ENCODE measurements at places on chromosomes 1 and 21.
A peak's percentile ranks its signal among the peaks of the same experiment; 100 is the strongest.

DNA sequence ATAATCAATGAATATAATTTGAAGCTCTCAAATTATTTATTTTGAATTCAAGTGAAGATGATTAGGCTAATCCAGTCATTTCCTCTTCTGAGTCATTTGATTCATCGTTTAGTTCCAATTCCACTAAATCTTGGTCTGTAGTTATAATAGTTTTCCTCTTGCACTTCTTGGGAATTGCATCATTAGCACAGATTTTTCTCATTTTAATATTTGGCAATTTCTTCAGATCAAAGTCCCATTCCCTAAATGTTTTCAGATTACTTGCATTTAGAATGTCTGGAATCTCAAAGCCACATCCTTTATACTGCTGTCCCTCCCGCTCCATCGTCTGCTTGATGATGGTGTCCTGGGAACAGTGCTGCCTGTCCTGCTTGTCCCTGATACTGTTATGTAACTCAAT is 43.5 kb downstream of the MAST2 start:
- DNase-seq: no peak

DNA sequence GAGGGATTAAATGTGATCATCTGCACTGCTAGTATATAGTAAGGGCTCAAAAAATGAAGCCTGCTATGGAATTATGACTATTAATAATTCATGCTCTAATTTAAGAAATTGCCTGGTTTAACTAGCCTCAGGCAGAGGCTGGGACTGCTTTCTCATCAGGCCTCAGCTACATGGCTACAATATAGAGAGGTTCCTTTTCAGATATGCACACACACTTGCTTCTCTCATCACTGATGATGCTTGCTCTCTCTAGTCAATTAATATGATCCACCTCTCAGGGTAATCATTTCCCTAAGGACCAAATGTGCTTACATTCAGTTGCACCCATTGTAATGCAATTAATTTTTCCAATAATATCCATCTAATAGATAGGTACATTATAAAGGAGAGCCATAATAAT is 324.9 kb upstream of the ST6GALNAC5 start:
- no peak for DNase-seq

GRCh38 chr1:200749090-200749489 is 10.4 kb downstream of the CAMSAP2 start:
- no peak for DNase-seq

GRCh38 chr1:212207822-212208520 is 77.2 kb upstream of the PPP2R5A start:
- no peak for DNase-seq

DNA sequence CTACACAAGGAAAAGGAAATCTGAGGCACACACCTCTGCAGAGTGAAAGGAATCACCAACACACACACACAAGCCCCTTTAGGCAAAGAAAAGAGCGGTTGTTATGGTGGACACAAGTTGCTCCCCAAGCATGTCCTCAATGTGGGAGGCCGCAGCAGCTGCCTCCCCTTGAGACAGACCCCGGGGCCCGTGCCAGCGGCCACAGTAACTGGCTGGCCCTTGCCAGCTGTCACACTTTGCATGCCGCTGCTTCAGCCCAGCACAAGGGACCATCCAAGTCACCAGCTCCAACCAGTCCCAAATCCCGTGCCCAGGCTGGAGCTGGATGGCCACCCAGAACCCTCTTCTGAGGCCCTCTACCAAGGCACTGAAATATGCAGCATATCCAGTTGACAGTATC is 2.9 kb upstream of the OLIG1 start:
- DNase-seq: no peak

- no peak for DNase-seq
These were observed 36.2 kb downstream of the HSPG2 start for GRCh38 chr1:21900766-21901472.

DNA sequence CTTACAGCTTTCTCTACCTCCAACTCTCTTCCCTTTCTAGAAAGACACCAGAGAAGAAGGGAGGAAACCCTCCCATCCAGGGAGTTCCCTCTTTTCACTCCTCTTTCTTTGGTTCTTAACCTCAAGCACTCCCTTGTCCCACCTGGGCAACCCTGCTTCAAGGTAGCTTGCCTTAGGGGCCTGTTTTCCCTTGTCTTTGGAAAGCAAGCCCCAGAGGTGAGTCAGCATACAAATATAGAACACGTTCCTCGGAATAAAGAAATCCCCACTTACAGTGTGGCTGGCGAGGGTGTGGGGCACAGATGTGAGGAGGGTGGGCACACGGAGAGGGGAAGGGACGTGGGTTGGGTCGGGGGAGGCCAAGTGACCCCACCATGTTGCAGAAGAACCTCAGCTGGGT is 26.1 kb upstream of the KCNE2 start:
- DNase-seq: no peak

GRCh38 chr1:23634840-23635651 is 56.6 kb upstream of the RPL11 start:
- DNase-seq: peak; percentile 81

GRCh38 chr1:11175461-11175860 is 13.7 kb upstream of the ANGPTL7 start:
- DNase-seq: no peak

DNA sequence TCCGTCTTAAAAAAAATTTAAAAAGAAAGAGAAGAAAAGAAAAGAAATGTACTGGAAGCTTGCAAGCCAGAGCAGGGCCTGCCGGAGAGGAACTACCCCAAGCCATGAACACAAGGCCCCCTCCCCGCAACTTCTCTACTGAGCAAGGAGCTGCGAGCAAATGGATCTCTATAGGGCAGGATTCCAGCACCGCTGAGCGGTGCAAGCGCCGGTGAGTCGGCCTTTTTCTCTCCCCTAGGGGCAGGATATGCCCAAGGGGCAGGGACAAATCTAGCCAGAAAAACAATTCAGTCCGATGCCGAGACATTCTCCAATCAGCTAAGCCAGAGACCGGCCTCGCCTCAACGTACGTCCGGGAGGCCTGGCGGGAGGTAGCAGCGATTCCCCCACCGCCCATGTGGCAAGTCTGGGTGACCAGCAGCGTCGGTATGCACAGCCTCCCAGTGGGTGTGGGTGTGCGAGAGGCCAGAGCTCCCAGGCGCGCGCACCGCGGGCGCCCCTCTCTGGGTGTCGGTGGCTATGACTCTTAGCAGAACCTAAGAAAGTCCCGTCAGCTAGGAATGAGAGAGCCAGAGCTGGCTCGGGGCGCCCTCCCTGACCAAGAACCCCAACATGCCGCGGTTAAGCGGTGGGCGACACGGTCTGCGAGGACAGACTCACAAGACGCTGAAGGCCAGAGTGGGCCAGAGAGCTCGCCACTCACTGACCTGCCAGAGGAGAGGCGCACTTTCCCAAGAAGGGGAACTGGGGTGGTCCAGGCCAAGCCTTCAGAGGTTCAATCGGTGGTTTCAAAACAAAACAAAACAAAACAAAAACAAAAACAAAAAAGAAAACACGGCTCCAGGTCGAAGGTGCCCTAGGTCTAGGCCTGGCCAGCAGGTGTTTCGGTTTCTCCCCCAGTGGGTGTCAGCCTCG is 1.9 kb downstream of the CSMD2 start:
- no peak for DNase-seq

DNA sequence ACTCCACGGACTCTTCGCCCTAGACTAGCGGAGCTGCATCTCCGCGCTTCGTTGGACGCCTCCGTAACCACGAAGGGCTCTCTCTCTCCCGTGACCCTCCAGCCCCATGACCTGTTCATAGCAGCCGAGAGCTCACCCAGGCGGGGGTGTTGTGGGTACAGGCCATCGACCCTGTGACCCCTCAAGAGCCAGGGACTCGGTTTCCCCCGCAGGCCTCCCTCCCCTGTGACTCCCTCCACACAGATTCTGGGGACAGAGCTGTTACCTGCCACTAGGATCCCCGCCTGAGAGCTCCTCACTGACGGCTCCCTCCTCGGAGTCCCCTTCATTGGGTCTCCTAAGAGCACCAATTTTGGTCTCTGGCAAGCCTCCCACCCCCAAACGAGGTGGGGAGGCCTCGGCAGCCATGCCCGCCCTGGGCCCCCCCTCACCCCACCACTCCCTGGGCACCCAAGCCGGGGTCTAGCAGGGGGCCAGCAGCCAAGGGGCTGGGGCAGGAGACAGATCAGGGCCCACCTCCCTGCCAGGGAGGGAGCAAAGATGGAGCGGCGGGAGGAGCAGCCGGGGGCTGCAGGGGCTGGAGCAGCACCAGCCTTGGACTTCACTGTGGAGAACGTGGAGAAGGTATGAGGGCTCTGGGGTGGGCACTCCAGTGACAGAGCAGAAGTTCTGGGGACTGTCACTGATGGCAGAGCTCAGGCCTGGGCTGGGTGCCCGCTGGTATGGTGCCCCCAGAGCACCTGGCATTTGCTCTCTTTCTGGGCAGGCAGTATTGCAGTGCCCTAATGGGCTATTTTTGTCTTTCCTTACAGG is 517 bp downstream of the IPO13 start:
- DNase-seq: no peak

- no peak for DNase-seq
These were observed 1.8 kb downstream of the CGN start for GRCh38 chr1:151512801-151513625.

DNA sequence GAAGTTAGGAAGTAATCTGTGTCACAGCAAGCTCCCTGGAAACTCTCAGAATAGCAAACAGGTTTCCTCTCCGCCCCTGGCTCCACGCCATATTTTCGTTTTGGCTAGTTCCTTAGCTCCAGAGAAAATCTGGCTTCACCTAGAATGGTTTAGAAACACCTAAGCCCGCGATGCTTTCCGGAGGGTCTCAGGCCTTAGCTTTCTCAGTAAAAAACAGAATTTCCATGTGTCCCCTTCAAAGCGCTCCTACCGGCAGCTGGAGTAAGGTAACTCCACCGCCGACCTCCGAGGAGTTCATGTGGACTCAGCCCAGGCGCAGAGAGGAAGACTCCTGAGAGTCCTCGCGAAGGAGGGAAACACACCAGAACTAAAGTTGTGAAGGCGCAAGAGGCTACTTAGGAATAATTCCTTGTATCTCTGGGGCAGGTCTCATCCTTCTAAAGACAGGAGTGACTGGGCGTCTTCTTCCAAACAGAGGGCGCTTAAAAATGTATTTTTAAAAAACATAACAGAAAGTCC is 406 bp downstream of the KIAA0040 start:
- peak; percentile 33 for DNase-seq

DNA sequence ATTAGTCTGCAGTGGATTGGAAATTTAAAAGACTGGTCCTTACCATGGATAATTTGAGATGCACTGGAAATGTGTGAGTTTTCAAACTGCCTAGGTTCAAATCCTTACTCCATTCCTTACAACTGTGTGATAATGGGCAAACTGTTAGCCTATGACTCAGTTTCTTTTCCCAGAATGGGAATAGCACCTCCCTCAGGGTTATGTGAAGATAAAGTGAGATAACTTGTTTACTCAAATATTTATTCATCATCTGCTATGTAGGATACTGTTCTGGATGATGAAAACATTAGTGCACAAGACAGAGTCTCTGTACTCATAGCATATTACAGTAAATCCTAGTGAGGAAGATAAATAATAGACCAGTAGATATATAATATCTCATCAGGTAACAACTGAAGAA is 28.6 kb downstream of the LRIG2 start:
- DNase-seq: no peak

DNA sequence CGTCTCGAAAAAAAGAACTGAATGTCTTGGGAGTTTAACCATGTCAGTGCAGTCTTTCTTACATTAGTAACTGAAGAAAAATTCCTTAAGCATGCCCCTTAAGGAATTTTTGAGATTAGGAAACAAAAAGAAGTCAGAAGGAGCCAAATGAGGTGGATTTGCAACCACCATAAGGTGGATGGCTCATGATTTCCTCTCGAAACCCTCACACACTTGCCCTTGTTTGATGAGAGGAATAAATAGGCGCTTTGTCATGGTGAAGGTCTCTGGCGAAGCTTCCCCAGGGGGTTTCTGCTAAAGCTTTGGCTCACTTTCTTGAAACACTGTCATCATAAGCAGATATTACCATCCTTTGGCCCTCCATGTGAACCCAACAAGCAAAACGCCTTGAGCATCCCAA is 68.2 kb downstream of the POFUT2 start:
- no peak for DNase-seq

DNA sequence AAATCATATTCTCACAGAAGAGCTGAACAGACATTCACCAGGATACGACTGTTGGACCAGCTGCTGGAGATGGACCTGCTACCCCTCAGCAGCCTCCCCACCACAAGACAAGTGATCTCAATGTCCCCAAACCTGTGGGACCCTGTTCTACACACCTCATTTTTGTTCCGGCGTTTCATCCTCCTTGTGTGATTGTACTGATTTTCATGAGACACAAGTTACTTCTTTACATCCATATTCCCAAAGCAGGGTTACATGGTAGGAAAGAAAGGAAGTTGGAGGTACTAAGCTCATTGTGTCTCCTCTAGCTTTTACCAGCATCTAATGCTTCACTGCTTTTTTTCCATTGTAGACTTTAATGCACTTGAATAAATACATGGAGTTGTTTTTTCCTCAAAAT is 8.7 kb downstream of the ADAMTS1 start:
- no peak for DNase-seq

DNA sequence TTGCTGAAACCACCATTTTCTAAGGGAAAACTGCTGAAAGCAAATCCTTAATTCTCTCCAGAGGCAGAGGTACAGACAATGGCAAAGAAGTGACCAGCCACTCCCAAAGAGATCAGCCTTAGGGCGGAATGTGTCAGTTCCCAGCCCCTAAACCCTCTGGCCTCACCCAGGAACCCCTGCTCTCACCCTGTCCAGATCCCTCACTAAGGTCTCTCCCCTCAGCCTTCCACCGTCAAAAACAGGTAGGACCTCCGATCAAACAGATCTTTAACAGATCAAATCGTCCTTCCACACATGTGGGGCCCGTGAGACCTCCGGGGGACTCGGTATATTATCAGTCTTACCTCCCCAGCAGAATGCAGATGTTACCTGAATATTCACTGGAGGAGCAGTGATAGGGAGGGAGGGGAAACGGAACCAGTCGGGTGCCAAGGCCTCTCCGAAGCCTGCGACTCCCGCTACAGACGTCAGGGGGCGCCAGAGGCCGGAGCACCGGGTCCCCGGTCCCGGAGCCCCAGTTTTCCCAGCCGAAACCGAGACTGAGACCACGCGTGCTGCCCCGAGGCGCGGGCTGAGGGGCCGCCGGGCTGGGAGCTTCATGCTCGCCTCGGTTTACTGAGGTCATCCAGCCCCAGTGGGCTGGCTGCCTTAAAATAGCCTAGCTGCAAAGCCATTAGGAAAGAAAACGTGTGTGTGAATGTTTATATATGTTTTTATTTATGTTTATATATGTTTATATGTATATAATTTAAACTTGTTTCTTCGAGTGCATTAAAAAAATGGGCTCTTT is 23.6 kb downstream of the GPA33 start:
- DNase-seq: peak; percentile 70

DNA sequence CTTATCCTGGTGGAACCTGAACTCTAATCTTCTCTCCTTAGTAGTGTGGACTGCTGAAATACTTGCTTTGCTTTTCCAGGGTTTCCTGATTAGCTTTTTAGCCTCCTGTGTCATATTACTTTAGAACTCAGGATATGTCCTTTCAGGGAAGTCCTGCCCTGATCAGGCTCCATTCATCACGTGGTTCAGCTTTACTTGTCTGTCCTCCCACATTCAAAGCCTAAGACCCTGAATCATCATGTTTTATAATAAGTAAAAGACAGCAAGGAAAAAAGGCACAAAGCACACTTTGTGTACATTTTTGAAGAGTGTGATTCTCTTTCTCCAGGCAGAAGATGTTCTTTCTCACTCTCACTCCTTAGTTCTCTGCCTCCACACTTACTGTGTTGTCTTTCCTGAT is 70.6 kb downstream of the PATJ start:
- DNase-seq: no peak

- DNase-seq: no peak
These were observed 5.2 kb upstream of the KISS1 start for GRCh38 chr1:204201348-204202040.

GRCh38 chr1:32612189-32612881 is 38.0 kb downstream of the ZBTB8OS start:
- DNase-seq: peak; percentile 84

Measured in HuH-7.5 (cell line).